Hippocampal formation (tissue), 2 donors: ENCODE measurements at places on chromosomes 1 and 21.

DNA sequence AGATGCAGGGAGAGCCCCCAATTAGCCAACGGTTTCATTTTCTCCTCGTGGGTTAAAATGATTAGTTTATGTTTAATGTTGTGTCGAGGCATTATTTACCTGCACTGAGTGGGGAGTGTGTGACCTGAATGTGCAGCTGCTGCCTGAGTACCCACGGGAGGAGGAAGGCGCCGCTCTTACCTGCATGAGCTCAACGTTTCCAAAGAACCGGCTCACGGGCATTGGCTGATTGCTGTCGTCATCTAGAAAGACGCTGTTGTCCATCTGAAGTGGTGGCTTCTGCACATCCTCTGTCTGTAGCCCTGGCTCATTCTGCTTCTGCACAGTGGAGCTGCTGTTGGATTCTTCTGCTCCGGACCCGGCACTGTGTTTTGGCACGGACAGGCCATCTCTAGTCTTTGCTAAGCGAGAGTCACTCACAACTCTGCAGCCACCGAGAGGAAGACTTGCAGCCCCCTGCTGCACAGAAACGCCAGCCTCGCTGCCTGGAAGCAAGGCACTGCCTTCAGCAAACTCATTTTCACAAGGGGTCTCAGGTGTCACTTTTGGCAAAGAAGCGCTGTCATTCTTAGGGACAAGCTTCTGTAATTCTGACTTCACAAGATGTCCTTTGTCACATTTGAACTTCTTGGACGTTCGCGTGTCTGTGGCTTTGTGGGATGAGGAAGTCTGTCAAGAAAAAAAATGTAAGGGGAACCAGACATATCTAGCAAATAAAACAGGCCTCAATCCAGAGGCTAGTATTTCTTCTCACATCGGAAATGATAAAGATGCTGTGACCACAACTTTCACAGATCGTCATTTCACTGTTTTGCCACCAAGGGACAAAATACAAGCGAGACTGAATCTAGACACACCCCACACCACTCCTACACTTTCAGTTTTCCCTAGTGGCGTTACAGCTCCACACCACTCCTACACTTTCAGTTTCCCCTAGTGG is 9.4 kb downstream of the C1orf174 start:
- DNase-seq = no peak

DNA sequence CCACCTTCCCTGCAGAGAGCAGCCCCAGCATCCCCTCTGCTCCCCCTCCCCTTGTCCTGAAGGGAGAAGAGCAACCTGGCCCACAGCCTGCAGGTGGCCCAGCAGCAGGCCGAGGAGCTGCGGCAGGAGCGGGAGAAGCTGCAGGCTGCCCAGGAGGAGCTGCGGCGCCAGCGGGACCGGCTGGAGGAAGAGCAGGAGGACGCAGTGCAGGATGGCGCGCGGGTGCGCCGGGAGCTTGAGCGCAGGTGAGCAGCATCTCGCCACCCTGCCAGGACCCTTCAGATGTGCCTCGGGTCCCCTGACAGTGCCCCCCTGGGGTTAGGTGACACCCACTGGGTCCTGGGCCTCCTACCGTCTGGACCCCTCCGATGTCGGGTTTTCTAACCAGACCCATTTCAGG is 22.3 kb downstream of the CROCC start:
- DNase-seq = no peak

DNA sequence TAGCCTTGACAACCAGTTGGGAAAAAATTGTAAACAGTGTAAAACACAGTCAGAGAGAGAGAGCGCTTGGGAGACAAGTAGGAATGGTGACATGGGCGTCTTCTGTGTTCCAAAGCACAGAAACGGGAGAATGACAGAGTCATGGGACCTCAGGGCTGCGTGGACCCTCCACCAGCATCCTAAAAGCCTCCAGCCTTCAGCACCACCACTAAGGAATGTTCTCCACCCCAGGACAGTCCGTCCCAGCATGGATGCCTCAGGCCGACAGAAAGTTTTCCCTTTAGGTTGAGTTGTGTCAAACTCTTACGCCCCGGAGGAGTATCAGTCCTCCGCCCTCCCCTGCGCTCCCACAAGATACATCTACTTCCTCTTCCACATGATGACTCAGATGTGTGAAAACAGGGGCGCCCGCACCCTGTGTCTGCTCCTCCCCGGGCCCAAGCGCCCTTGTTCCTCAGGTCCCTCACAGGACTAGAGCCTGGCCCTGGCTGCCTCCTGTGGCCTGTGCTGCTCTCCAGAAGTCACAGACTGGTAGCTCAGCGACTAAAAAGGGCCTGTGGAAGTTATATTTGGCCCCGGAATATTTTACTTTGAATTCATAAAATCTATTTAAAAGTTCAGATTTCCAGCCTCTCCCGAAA is 63.9 kb upstream of the EFHD2 start:
- DNase-seq = no peak

GRCh38 chr1:164564378-164564777 is 5.4 kb downstream of the PBX1 start:
- DNase-seq = no peak

DNA sequence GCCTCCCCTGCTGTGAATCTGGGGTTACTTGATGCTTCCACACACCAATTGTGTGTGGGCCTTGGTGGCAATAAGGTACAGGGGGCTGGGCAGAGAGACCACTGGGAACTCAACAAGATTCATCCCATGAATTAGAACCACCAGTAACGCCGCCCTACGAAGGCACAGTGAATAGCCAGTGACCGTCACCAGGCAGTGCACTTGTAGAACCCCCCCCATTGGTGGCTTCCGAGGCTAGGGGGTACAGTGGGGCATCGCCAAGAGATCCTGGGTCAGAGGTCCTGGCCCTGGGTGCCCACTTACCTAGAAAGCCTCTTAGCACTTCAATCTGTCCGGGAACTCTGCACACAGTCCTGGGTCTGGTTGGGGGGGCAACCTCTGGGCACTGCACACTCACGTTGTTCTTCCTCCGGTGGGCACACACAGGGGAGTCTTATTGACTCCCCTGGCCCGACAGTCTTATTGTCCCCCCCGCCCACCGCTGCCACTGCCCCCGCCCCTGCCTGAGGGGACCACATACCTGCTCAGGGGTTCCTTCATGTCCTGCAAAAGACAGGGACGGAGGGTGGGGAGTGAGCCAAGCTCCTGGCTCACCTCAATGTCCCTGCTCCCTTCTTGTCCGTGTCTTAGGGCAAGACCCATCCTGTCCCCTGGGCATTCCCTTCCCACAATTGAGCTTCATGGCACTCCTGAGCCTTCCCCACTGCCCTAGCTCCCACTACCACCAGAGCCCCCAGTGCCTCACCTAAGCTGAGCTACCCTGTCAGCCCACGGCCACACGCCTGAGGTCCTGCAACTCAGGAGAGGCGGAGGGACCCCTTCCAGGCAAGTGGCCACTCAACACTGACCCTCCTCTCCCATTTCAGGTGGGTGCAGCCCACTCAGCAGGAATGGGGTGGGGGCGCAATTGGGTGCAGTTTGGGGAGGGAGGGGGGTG is 2.5 kb upstream of the TRIM11 start:
- DNase-seq = no peak
